ENCODE measurements at places on chromosomes 4 and X.
A peak's percentile ranks its signal among the peaks of the same experiment; 100 is the strongest.

- H3K4me1 ChIP-seq, result no peaks in the 10 kb centered on the region
- no peaks in the 10 kb centered on the region for H3K27me3 ChIP-seq
- H3K36me3 ChIP-seq, result no peaks in the 10 kb centered on the region
- no peak overlapping the region for H3K4me3 ChIP-seq
- no peak overlapping the region for H3K27ac ChIP-seq
Measured at GRCh38 chr4:86493460-86493859, 100.7 kb upstream of the PTPN13 start.

- no peak overlapping the region for H3K27ac ChIP-seq
- H3K27me3 ChIP-seq, result no peaks in the 10 kb centered on the region
- H3K4me1 ChIP-seq, result no peaks in the 10 kb centered on the region
- no peak overlapping the region for H3K4me3 ChIP-seq
- peaks cover 29% of the 10 kb centered on the region for H3K36me3 ChIP-seq
Measured at GRCh38 chr4:51894059-51894645, 51.2 kb downstream of the DCUN1D4 start.

DNA sequence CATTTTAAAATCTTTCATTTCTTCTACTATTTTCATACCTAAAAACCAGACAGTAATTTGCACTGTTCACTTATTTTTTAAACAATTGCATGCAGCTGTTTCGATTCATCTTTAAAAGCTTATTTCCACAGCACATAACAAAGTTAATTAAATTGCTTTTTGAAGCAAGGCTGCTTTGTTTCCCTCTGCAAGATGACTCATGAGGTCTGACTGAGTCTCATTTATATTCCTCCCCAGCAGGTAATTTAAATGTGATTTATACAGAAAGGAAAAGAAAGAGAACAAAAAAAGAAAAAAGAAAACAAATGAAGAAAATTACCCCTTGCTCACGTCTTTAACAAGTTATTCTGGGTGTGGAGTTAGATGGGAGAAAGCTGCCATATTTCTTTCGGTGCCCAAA lies 22.8 kb downstream of the VMA21 start:
- H3K27me3 ChIP-seq, result no peaks in the 10 kb centered on the region
- no peak for DNase-seq
- H3K4me1 ChIP-seq, result no peaks in the 10 kb centered on the region
- no peak overlapping the region for H3K4me3 ChIP-seq
- no peaks in the 10 kb centered on the region for H3K36me3 ChIP-seq

DNA sequence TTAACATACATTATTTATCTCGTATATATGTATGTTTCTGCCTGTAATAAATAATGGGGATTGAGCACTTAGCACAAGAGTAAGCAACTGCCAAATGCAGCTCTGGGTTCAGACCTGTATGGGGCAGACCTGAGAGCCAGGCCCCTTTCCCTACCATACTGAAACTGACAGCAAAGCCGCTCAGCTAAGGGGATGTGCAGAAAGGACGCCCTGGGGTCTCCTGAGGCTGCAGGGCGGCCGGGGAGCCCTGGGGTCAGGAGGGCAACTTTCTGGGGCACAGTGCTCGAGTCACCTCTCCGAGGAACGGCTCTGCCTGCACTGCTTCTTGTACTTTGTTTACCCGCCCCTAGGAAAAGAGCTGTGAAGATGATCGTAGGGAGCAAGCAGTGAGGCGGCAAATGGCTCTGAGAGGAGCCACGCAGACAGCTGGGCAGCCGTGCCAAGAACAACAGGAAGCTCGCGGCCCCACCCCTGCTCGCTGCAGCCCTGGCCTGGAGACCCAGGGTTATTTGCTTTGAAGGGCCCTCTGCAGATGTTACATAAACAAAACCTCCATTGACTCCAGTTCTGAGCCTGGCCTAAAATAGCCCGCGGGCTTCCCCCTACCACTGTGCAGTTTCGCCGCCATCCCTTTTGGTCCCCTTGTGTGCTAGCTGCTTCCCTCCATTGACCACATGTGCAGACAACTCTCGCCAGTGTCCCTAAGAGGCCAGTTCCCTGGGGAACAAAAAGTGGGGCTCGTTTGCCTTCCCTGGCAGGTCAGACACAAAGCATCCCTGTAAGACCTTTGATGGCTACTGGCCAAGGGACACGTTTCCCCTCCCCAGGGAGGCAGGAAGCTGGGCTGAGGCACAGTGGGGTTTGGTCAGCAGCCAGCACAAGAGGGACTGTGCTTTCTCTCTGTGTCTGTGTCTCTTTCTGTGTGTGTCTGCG lies 111.3 kb upstream of the LNX1 start:
- no peaks in the 10 kb centered on the region for H3K27me3 ChIP-seq
- DNase-seq, result peak; percentile 64
- peak overlapping the region; percentile 13 for H3K4me3 ChIP-seq

GRCh38 chrX:136765821-136766356 lies 14.8 kb downstream of the ARHGEF6 start:
- peaks cover 14% of the 10 kb centered on the region for H3K4me1 ChIP-seq
- no peaks in the 10 kb centered on the region for H3K27me3 ChIP-seq
- no peak overlapping the region for H3K27ac ChIP-seq
- H3K4me3 ChIP-seq, result peak overlapping the region; percentile 38

GRCh38 chr4:153176938-153177337 lies 27.3 kb upstream of the TRIM2 start:
- H3K27ac ChIP-seq, result no peak overlapping the region
- H3K4me1 ChIP-seq, result no peaks in the 10 kb centered on the region
- DNase-seq, result no peak
- no peaks in the 10 kb centered on the region for H3K27me3 ChIP-seq
- H3K4me3 ChIP-seq, result no peak overlapping the region

- H3K4me3 ChIP-seq, result peak overlapping the region; percentile 40
- H3K36me3 ChIP-seq, result no peaks in the 10 kb centered on the region
- H3K4me1 ChIP-seq, result peaks cover 29% of the 10 kb centered on the region
- H3K27me3 ChIP-seq, result no peaks in the 10 kb centered on the region
- H3K27ac ChIP-seq, result no peak overlapping the region
Measured at GRCh38 chr4:47836641-47837093, 1.2 kb downstream of the CORIN start.

DNA sequence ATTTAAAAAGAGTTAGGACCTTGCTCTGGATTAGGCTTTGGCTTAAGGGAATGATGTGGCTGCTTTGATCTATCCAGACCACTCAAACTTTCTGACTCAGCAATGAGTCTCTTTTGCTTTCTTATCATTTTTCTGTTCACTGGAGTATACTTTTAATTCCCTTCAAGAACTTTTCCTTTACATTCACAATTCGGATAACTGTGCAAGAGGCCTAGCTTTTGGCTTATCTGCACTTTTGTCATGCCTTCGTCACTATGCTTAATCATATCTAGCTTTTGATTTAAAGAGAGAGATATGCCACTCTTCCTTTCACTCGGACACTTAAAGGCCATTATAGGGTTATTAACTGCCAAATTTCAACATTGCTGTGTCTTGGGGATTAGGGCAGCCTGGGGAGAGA lies 147.9 kb downstream of the DCHS2 start:
- H3K4me1 ChIP-seq, result no peaks in the 10 kb centered on the region
- no peak for DNase-seq
- H3K4me3 ChIP-seq, result no peak overlapping the region
- H3K27me3 ChIP-seq, result no peaks in the 10 kb centered on the region

DNA sequence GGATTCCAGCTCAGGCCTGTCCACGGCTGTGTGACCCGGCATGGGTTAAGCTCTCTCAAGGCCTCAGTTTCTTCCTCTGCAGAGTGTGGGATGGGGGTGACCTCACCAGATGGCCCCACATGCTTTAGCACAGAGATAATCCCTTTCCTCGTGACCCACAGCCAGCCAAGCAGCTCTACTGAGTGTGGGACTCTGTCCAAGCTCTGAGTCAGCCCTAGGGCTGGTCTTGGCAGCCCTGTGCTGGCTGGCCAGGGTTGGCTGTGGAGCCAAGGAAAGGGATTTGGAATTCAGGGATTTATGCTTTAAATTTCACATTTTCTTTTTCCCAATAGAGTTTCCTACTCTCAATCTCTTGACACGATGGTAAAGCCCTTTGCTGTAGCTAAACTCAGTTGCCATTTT lies 19.7 kb upstream of the SPON2 start:
- no peaks in the 10 kb centered on the region for H3K36me3 ChIP-seq
- H3K27me3 ChIP-seq, result no peaks in the 10 kb centered on the region
- no peaks in the 10 kb centered on the region for H3K4me1 ChIP-seq
- H3K27ac ChIP-seq, result no peak overlapping the region
- DNase-seq, result no peak

GRCh38 chr4:147518086-147518485 lies 37.2 kb downstream of the EDNRA start:
- no peak overlapping the region for H3K27ac ChIP-seq
- H3K4me3 ChIP-seq, result no peak overlapping the region
- H3K4me1 ChIP-seq, result no peaks in the 10 kb centered on the region
